ENCODE measurements at places on chromosomes 3 and 15.
A peak's percentile ranks its signal among the peaks of the same experiment; 100 is the strongest.

DNA sequence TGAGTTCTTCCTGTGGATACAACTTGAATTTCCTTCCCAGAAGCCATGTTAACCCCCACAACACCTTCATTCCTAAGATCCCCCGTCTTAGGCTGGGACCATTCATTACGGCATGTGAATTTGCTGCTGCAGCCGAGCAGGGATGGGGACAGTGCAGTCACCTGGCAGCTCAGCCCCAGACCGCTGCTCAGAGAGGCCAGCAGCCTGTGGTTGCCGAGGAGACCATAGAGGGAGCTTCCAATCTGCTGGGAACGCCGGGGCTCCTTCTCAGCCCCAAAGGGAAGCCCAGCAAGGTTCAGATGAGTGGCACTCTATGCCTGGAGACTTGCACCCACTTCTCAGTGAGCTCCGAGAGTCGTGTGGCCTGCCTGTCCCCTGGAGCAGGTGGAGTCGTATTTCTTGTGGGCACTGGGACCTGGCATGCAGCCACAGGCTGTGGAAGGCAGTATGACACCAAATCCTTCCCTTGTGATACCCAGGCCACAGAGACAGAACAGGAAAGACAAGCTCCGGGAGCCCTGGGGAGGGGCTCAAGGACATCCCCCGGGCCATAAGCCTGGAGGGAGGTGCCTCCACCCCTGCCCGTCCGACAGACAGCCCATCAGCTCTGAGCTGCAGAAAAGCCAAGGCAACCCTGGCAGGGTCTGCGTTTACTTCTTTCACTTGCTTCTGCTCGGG, 167.3 kb downstream of the FAM43A start:
- DNase-seq, result no peak

GRCh38 chr15:100879464-100880138, at the start of gene ALDH1A3:
ALDH1A3 (plus strand) TSS chr15:100879831; CDS start chr15:100879908, 77 bp downstream.
- peak; percentile 54 for DNase-seq

- no peak for DNase-seq
These were observed 97.0 kb downstream of the IGF2BP2 start for GRCh38 chr3:185727873-185728272.

- no peak for DNase-seq
These were observed 43.5 kb upstream of the RNU6-1 start for GRCh38 chr15:67883234-67883773.

- no peak for DNase-seq
These were observed 343.9 kb downstream of the ARRDC4 start for GRCh38 chr15:98304371-98304770.

- DNase-seq, result no peak
These were observed 368.6 kb upstream of the GBE1 start for GRCh38 chr3:82130046-82130445.

DNA sequence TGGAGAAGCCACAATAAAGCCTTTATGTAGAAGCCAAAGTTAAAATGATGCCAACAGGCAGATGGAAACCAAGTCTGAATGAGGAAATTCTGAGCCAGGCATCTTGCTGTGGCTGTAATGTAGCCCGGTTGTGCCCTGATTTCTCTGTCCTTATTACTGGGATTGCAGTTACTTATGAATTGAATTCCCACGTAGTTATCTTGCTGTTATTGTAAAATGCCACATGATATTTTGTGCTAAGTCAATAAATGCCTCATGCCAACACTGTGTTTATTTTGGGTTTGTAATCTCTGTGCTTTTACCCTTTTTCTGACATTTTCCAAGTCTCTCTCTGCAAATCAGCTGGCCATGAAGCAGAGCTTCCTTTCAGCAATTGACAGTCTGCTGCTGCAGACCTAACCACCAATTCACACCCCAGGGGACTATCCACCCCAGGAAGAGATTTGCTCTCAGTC, 486.1 kb upstream of the GOLIM4 start:
- no peak for DNase-seq

- DNase-seq, result no peak
These were observed 392.5 kb upstream of the CADM2 start for GRCh38 chr3:84566256-84566655.

DNA sequence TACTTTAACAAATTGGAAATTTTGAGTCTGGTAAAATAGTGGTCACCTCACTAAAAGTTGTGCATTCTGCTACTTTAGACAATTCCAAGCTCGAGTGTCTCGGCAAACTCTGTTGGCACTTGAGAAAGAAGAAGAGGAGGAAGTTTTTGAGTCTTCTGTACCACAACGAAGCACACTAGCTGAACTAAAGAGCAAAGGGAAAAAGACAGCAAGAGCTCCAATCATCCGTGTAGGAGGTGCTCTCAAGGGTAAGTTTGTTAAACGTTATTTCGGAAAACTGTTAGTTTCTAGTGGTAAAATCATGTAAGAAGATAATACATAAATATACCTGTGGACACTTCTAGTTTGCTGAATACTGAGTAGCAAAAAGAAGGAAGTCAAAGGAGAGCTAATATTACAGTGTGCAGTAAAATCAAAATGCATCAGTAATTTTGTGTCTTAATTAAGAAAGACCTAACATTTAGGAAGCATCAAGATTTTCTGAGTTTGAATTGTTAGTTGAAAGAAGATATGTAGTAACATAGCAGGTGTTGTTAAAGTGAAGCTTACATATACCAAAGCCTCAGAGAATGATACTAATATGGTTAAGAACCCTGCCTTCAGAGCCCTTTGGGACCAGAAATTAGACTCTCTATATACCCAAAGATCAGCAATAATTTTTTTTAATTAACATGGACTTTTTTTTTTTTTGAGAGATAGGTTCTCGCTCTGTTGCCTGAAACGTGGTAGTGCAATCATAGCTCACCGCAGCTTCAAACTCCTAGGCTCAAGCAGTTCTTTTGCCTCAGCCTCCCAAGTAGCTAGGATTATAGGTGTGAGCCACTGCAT, 23.0 kb downstream of the BUB1B start:
- no peak for DNase-seq

DNA sequence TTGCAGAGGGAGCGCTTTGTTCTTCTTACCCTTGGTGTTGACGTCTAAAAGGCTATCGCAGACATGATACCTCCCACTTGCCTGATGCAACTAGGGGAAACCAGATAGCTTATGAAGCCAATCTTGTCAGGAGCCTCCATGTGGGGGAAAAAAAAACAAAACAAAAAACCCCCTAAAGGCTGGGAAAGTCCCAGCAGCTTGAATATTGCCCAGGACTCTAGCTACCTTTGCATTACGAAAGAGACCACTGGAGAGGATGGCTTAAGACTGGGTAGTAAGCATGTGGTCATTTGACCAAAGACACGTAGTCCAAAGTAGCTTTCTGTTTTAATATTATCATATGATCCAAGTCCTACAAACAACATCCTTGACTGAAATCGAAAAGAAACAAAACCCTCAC, 120.7 kb upstream of the WNT5A start:
- no peak for DNase-seq

DNA sequence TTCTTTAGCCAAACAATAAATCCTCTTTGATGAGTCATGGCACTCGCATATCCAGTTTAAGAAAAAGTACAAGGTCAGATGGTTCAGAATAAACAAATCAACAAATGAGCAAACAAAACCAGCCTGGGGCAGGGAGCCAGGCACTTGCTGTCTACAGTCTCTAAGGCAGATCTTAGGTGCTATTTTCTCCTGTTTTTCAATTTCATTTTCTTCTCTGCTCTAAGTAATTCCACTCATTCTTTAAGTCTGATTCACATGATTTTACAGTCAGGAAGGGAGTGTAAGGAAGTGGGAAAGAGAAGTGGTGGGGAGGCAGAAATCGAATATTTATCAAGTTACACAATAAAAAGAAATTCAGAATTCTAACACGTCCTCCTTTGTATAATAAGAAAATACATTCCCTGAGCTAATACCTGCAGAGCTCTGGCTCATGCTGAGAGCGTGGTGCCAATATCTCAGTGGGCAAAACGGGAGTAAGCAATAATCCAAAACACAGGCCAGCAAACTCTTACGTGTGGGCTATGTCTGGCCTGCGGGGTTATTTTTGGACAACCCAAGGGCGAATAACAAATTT, 298.6 kb downstream of the ADAMTS17 start:
- peak; percentile 66 for DNase-seq

GRCh38 chr15:85563328-85563727, 182.9 kb downstream of the AKAP13 start:
- DNase-seq, result peak; percentile 62

DNA sequence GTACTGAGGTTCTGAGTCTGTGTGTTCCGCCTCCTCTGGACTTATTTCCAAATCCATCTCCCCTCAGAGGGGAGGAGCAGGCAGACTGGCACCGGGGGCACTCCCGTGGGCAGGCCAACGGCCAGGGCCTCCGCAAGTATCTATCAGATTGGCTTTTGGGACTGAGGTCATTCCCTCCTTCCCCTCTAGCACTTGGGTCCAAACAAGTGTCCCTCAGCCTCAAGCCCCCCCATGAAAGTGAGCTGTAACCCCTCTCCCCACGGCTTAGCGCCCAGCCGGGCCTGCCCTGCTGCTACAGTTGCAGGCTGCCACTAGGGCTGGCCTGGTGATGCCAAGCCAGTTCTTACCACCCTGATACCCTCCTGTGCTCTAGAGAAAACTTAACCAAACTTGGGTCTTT, 17.4 kb downstream of the ITGA11 start:
- no peak for DNase-seq

- peak; percentile 71 for DNase-seq
These were observed 11.4 kb downstream of the C15orf40 start for GRCh38 chr15:82999905-83000671.

- DNase-seq, result no peak
These were observed 4.5 kb downstream of the CHRD start for GRCh38 chr3:184384342-184384741.

DNA sequence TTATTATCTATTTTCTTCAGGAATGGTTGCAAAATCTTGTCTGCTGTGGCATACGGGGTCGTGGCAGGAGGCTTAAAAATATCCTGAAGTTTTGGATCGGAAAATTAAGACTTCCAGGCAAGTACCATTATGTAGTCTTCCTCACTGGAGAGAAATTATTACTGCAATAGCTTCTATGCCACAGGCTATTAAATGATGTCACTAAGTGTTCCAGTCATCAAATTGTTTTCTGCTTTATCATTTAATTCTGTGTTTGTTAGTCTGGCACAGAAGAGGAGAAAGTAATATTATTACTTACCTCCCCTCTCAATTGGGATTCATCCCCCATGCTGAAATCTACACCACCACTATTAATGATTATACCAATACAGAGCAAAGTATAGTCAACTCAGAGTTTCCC, 378.2 kb upstream of the ALCAM start:
- DNase-seq, result peak; percentile 25

GRCh38 chr3:64255741-64256340, 30.6 kb upstream of the PRICKLE2 start:
- DNase-seq, result no peak

DNA sequence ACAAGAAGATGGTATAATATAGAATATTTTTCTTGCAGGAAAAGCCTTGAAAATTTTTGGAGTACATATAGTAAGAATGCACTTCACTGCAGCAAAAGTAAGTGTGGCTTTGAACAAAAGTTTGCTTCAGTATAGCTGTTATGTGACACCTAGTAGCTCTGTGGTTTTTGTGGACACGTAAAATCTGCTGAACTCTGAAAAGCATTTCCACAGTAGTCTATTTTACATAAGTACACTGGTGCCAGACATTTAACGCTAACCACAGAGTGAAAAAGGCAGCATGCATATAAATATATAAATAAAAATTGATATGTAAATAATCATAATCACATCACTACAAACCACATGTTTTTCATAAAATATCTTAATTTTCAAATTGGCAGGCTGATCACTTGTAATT, 39.8 kb downstream of the CGGBP1 start:
- no peak for DNase-seq

- no peak for DNase-seq
These were observed 293.1 kb downstream of the GBE1 start for GRCh38 chr3:81468391-81468790.

All from EH (cell line).